Left colon (tissue), 2 donors: ENCODE measurements at places on chromosomes 12 and 14. TPM values are rescaled to one million over a fixed set of nuclear protein-coding genes. Genes with fewer than 3 reads are reported as not detected.

Gene GMFB
- 64.9 TPM for total RNA-seq

Gene CCDC175
- total RNA-seq = 0.42 TPM

Gene TAS2R20
- total RNA-seq = 1.7 TPM

Gene MSRB3
- 20.4 TPM for total RNA-seq

Gene OVCH1
- total RNA-seq = 0.08 TPM

Gene PTCSC3
- total RNA-seq = not detected

Gene RFC5
- 8.5 TPM for total RNA-seq

Gene GPR68
- 0.87 TPM for total RNA-seq

Gene LRRC10
- total RNA-seq = not detected

Gene KDM2B
- 17.3 TPM for total RNA-seq

Gene REC8
- 21.0 TPM for total RNA-seq

Gene SMIM41
- 0.31 TPM for total RNA-seq

Gene KRT80
- total RNA-seq = 1.1 TPM

Gene PCED1B
- total RNA-seq = 3.3 TPM

Gene STXBP6
- total RNA-seq = 28.3 TPM

Gene PTPRQ
- not detected for total RNA-seq

Gene CCDC88C
- total RNA-seq = 52.4 TPM

Gene PRB2
- total RNA-seq = not detected

Gene FOXG1
- not detected for total RNA-seq

Gene LRRK2
- 1.7 TPM for total RNA-seq

Gene GLIPR1L2
- total RNA-seq = not detected

Gene TAS2R13
- total RNA-seq = 1.3 TPM

Gene KRT85
- total RNA-seq = not detected

Gene TAS2R14
- total RNA-seq = 2.1 TPM

Gene IFNG
- total RNA-seq = not detected

Gene ASB2
- total RNA-seq = 1.5 TPM

Gene RAD9B
- total RNA-seq = 0.37 TPM

Gene MYH6
- not detected for total RNA-seq

Gene SPIC
- total RNA-seq = not detected

Gene TAS2R31
- 3.3 TPM for total RNA-seq

Gene AMN
- 186 TPM for total RNA-seq

Gene KRT73
- not detected for total RNA-seq

Gene CPNE6
- total RNA-seq = 0.28 TPM

Gene SIRT4
- 1.2 TPM for total RNA-seq

Gene USP44
- total RNA-seq = 0.39 TPM

Gene EIF2S3B
- total RNA-seq = 0.61 TPM

Gene CD4
- total RNA-seq = 4.3 TPM

Gene CACNA2D4
- 5.9 TPM for total RNA-seq

Gene MIP
- total RNA-seq = not detected

Gene RASAL1
- total RNA-seq = 14.1 TPM
